Stimulated activated CD4-positive, alpha-beta T cell treated with anti-CD3 and anti-CD28 coated beads, Interleukin-12 subunit alpha, Interleukin-12 subunit beta, amount 100 ng/mL, for 24 hours (primary cell): ENCODE measurements at places on chromosomes 11 and 22.

GRCh38 chr11:133530501-133530835, 1.8 kb downstream of the OPCML start:
- no peak for DNase-seq

DNA sequence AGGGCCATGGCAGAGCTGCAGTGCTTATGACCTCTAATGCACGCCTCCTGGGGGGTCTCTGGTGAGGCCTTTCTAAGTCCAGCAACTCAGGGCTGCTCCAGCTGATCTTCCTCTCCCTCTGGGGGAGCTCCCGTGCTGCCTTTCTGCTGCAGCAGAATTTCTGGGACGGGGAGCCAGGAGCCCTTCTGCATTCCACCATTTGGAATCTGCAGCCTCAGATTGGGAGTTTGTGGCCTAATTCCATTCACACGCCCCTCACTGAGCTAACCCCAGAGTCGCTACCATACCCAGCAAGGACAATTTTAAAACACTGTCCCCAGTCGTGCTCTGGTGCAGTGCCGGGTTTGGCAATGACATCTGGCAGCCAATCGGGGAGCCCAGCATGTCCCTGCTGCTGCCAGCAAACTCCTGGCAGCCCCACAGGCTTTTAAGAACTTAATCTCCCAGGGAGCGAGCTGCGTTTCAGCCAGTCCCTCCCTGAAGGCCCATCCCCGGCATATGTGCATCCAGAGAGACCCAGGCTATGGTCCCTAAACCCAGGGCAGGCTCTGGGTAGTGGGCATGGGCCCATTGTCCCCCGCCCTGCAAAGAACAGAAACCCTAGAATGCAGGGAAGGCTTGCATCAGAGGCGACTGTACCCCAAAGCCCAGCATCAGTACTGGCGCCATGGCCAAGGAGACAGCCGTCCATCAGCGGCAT, 4.7 kb downstream of the SHANK2 start:
- no peak for DNase-seq

DNA sequence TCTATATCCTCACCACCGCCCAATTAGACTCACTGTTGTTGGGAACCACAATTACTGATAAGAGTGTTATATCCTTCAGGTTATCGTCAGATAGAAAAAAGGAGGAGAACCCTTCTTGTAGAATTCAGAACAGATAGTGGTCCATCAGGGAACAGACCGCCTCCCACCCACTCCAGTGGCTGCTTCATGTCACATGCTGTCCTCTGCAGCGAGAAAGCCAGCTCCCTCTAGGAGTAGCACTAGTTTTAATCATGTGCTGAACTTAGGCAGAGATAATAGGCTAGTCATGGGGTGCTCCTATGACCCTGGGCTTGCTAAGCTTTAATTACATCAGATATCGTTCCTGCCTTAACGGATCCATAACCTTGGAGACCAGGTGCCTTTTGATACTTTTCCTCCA, 51.5 kb upstream of the RAB1B start:
- DNase-seq, result no peak

DNA sequence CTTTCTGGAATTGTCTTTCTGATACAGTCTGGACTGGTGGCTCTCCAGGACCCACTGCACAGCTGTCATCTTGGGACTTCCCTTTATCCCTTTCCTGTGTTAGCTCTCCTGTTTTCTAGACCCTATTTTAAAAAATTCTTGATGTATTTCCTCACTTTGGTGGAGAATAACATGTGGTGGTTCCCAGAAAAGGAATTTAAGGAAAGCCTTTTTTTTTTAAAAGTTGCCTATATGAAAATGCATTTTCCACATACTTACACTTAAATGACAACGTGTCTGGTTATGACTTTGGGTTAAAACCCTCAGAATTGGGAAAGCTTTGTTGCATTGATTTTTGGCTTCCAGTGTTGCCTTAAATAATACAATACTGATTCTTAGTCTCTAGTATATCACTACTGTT, 400.7 kb downstream of the TMEM135 start:
- DNase-seq, result no peak
